ENCODE measurements at places on chromosomes 5 and 9.

DNA sequence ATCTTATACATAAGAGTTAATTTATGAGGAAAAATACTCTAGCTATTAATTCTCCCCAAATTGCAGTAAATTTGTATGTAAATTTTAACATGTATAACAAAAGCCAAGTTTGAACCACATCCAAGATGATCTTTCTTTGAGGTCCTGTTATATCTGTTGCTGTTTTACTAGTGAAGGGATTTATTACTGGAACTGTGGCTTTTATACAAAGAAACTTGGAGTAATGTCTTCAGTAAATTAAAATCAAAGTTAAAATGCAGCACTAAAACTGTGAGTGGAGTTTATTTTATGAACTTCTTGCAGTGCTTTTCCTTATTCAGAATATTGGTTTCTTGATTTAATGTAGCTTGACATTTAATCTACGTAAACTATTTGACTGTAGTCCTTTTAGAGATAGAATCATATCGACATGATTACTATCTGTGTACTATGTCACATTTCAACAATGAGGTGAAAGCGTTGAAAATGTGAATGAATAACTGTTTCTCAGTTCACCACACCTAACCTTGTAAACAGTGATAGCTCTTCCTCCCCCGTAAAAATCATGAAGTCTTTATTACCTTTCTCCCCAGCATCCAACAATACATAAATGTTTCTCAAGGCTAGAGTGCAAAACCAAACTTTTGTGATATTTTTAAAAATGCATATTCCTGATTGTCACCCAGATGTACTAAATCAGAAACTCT is 53.2 kb upstream of the ISOC1 start:
- DNase-seq, result no peak

GRCh38 chr9:88988796-88989641 is 2.2 kb upstream of the S1PR3 start:
- DNase-seq, result peak; percentile 77

GRCh38 chr5:58582803-58583491 is at the start of gene RAB3C:
Gene RAB3C (plus strand): TSS chr5:58583075. CDS start chr5:58583209, 134 bp downstream.
- peak; percentile 82 for DNase-seq

GRCh38 chr5:53438486-53439472 is 41.6 kb upstream of the FST start:
- DNase-seq, result no peak

DNA sequence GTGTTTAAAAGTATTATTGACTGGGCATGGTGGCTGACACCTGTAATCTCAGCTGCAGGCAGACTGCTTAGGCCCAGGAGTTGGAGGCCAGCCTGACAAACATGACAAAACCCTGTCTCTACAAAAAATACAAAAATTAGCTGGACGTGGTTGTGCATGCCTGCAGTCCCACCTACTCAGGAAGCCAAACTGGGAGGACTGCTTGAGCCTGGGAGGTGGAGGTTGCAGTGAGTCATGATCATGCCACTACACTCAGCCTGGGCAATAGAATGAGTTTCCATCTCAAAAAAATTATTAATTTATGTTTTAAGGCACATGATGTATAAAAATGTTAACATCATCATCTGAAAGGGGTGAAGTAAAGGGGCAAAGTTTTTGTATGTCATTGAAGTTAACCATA is 49.7 kb upstream of the FNIP1 start:
- no peak for DNase-seq

DNA sequence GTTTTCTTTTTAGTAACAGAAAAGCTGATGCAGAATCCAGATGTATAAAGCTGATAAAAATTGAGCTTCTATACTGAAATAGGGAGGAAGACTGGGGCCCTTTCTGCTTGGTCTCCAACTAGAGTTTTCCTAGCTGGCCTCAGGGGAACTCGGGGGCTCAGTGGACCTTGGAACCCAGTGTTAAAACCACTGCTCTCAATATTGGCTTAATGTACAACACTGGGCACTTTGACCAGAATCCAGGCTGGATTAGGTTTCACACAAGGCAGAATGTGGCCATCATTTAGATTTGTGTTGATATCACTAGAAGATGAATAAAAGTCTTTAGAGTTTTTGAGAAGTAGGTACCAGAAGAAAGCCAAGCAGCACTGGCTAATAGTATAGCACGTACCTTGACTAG is 114.7 kb downstream of the GDNF start:
- no peak for DNase-seq

GRCh38 chr9:127828262-127829031 is 25.8 kb downstream of the FPGS start:
- DNase-seq, result no peak

DNA sequence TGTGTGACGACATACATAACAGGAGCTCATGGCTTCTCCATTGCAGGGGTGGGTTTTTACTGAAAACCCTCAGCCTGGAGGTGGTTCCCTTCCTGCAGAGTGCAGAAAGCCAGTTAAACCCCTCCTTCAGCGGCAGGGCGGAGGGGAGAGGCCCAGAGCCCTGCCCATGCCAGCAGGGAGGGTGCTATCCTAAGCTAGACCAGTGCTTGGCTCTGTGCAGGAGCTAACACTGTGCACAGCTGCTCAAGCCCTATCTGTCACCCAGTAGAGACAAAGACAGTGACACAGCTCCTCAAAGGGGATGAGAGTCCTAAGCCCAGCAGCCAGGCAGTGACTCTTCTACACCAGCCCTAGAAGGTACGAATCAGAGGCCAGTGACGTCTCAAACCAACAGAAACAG is 70.0 kb upstream of the ZSWIM6 start:
- no peak for DNase-seq
